ENCODE measurements at places on chromosomes 3 and 15.

DNA sequence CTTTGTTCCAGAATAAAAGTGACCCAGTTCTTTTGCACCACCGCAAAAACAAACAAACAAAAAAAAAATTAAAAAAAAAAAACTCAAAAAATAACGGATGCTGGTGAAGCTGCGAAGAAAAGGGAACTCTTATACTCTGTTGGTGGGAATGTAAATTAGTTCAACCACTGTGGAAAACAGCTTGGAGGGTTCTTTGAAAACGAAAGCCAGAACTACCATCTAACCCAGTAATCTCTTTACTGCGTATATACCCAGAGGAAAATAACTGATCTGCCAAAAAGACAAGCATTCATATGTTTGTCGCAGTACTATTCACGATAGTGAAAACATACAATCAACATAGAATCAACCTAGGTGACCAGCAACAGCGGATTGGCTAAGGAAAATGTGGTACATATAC, 298.9 kb upstream of the CBLB start:
- no peak for DNase-seq

GRCh38 chr3:2908693-2909351, 201.4 kb downstream of the IL5RA start:
- no peak for DNase-seq

GRCh38 chr3:110006913-110007312, 669.6 kb upstream of the DPPA4 start:
- DNase-seq = no peak

GRCh38 chr3:48042071-48042760, 26.0 kb upstream of the MAP4 start:
- no peak for DNase-seq

DNA sequence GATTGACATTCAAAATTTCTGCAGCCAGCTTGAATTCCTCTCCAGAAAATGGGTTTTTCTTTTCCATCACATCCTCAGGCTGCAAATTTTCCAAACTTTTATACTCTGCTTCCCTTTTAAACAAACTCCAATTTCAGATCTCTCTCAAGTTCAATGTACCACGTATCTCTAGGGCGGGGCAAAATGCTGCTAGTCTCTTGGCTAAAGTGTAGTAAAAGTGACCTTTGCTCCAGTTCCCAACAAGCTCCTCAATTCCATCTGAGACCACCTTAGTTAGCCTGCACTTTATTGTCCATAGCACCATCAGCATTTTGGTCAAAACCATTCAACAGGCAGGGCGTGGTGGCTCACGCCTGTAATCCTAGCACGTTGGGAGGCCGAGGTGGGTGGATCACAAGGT, 46.7 kb downstream of the NIPA2 start:
- DNase-seq = no peak

DNA sequence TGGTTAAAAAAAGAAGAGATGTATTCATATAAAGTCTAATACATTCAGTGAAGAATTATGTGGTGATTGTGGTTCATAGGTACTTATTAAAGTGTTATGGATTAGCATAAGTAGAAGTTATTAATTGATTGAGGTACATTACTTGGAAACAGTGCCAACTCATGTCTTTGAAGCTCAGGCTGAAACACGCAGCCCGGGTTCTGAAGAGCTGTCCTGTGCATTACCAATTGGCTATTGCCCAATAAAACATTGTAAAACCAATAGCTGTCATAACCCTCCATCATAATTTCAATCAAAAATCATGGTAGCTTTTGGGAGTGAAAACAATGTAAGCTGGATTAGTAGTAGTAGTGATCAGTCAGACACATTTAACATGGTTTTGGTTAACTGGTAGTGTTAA, 560.1 kb downstream of the MCTP2 start:
- DNase-seq = no peak

- DNase-seq = no peak
Measured at GRCh38 chr3:60792249-60792852, 458.9 kb downstream of the FHIT start.

DNA sequence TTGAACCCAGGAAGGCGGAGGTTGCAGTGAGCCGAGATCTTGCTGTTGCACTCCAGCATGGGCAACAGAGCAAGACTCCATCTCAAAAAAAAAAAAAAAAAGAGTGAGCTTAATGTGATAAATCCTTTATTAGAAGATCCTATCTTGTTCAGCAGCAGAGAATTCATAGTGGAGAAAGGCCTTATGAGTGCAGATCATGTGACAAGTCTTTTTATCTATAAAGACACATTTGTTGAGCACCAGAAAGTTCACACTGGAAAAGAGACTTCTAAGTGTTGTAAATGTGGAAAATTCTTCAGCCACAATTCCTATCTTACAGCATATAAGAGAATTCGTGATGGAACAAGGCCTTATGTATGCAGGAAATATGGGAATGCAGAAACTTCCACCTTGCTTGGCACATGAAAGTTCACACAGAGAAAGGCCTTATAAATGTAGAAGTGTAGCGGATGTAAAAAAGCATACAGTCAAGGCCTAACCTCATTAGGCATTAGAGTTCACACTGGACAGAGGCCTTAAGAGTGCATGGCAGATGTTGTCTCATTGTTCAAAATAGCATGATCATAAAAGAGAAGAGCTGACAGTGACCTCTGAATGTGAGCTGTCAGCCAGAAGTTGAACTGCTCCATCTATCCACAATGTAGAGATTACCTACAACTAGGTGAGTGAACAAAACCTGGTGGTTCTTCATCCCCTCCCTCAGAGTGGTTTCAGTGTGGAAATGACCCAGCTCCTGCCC, 16.7 kb downstream of the ADAM10 start:
- no peak for DNase-seq

- DNase-seq = no peak
Measured at GRCh38 chr3:106204160-106204868, 335.5 kb upstream of the CBLB start.

- no peak for DNase-seq
Measured at GRCh38 chr3:120597445-120598049, 1.4 kb downstream of the NDUFB4 start.

DNA sequence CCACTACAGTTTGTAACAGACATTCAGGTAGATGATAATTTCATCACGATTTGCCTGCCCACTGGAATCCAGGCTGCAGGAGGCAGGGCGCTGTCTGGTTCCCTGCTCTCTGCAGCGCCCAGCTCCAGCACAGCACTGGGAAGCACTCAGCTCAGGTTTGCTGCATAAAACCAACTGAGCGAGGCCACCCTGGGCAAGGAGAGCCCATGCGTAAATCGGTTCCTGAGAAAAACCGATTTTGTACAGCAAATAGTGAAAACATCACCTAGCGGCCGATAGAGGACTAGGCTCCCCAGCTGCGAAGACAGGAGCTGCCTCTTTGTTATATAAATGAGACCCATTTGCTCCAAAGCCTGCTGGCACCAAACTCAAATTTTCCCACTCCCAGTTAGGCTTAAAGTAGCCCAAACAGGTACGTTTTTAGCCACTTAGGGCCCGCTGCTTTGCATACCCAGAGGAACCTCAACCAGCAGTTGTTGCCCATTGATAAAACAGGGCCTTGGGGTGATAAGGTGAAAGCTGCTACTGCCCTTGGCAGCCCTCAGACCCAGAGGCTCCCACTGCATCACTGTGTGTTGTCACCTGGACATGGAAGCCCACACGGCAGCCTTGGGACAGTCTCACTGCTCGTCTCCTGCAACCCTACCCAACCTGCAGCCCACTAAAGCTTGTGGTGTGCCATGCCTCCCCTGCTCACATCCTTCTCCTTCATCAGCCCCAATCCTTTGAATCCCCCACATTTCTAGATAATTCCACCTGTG, 47.5 kb downstream of the ALDH1L1 start:
- no peak for DNase-seq

- DNase-seq = no peak
Measured at GRCh38 chr3:189947948-189948723, 172.6 kb downstream of the P3H2 start.

- DNase-seq = no peak
Measured at GRCh38 chr3:15520804-15521572, 518 bp downstream of the COLQ start.

DNA sequence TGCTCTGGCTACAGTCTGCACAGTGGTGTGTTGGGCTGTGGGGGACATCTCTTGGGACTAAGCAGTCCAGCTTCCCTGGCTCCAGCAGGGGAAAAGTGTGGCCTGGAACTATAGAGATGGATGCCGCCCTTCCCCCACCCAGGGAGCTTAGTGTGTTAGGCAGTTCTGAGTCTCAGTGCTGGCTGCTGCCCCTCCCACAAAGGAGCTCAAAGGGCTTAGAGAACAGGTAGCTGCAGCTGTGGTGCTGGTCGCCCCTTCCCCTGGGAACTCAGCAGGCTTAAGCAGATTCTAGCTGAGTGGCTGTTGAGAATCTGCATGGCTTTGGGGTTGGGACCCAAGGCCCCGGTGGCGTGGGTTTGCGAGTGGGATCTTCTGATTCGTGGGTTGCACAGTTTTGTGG, 190.8 kb downstream of the PDCD6IP start:
- DNase-seq = no peak
